ENCODE measurements at places on chromosomes 2 and 18.
A peak's percentile ranks its signal among the peaks of the same experiment; 100 is the strongest.

DNA sequence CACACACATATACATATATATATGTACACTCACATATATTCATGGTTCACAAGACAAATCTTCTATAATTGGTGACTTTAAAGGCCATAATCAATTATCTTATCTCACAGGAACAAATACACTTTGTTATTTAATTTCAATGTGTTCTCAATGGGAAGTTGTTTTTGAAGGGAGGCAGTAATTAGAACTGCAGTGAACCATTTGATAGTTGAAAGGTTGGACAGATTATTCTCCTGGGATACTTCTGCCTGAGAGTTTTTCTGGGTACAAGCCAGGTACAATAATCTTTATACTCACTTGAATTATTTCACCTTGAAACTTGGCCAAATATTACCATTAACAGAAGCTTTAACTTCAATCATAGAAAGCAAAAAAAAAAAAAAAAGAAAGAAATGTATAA is 546.6 kb upstream of the LRRTM4 start:
- DNase-seq, result no peak

DNA sequence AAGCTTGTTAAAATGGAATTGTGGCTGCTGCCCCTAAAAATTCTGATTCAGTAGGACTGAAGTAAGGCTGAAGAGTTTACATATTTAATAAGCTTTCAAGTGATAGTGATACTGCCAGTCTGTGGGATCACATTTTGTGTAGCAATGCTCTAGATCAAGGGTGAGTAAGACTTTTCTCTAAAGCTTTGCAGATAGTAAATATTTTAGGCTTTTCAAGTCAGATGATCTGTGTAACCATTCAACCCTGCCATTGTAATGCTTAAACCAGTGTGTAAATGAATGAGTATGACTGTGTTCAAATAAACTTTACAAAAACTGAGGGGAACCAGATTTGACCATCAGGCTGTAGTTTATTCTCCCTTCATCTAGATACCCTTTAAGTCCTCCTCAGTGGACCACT is 92.7 kb downstream of the PIK3C3 start:
- DNase-seq, result no peak

DNA sequence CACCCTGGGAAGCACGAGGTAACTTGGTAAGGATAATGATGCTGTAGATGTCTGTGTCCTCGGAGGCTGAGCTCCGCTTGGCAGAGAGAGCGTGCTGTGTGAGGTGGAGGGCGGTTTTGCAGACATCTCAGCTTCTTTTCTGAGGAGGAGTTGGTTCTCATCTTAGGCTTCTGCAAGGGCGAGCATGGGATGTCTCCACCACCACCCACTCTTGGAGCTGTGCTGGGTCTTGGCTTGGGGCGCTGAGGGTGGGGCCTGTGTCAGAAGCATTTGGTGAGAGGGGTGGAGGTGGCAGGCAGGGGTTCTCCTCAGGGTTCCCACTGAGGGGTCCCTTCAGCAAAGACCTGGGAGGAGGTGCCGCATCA is 9.2 kb downstream of the OXER1 start:
- no peak for DNase-seq

- DNase-seq, result no peak
Observed at GRCh38 chr2:72958542-72959385, 41.4 kb downstream of the EMX1 start.

DNA sequence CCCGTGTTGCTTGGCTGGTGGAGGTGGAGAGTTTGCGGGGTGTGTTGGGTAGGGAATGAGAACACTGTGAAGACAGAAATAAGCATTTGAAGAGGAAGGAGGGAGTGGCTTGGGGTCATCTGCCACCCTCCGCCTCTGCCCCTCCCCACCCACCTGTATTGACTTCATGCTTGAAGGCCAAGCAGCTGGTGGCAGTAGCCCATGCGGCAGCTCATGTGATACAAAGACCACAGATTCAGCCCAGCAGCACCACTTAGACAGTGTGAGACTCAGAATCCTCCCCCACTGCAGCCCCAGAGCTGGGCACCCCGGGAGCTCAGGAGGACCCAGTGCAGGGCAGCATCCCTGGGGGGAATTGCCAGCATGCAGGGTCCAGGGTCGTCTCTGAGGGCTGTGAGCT is 15.4 kb downstream of the NPPC start:
- no peak for DNase-seq

DNA sequence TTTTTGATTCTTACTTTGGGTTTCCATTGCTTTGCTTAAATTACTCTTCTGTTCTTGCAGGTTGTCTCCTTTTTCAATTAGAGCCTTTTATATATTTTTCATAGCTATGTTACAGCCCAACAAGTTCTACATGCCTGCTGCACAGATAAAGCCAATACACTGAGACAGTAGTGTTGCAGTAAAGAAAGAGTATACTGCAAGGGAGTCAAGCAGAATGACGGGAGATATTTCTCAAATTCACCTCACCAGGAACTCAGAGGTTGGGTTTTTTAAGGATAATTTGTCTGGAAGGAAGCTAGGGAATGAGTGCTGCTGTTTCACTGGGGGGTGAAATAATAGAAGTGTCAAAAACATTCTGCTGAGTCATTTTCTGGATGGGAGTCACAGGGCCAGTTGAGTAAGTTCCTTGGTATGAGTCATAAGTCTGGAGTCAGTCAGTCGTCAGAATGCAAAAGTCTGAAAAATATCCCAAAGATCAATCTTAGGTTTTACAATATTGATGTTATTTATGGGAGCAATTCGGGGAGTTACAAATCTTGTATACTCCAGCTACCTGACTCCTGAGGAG is 193.0 kb upstream of the RGPD4 start:
- DNase-seq, result no peak

DNA sequence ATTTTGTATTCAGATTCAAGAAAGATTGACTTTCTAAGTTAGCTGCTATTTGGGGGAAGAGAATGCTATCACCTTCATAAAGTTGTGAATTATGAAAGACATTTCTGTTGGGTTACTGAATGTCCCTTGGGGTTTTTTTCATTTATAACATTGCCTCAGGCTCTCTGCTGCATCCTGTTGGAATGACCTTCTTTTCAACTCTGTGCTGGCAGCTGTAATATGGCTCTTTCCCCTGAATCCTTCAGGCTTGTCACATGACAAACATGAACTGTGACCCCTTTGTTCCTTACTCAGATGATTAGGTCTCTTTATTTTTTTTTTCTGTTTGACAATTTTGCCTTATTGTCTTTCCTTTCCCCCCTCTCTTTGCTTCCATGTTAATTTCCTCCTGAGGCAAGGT is 159.8 kb downstream of the TAF4B start:
- DNase-seq, result no peak

GRCh38 chr2:132279344-132279743 is 117.6 kb upstream of the ANKRD30BL start:
- no peak for DNase-seq

GRCh38 chr2:3960106-3960505 is 256.7 kb downstream of the DCDC2C start:
- DNase-seq, result no peak

- peak; percentile 32 for DNase-seq
Observed at GRCh38 chr18:36688020-36688965, 140.5 kb downstream of the TPGS2 start.

GRCh38 chr18:73719611-73720010 is 428.0 kb downstream of the FBXO15 start:
- DNase-seq, result no peak

DNA sequence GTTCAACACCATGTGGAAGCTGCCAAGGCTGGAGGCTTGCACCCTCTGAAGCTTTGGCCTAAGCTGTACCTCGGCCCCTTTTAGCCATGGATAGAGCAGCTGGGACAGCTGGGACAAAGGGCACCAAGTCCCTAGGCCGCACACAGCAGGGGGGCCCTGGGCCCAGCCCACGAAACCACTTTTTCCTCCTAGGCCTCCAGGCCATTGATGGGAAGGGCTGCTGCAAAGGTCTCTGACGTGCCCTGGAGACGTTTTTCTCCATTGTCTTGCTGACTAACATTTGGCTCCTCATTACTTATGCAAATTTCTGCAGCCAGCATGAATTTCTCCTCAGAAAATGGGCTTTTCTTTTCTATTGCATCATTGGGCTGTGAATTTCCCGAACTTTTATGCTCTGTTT is 13.7 kb downstream of the RAPGEF4 start:
- no peak for DNase-seq

DNA sequence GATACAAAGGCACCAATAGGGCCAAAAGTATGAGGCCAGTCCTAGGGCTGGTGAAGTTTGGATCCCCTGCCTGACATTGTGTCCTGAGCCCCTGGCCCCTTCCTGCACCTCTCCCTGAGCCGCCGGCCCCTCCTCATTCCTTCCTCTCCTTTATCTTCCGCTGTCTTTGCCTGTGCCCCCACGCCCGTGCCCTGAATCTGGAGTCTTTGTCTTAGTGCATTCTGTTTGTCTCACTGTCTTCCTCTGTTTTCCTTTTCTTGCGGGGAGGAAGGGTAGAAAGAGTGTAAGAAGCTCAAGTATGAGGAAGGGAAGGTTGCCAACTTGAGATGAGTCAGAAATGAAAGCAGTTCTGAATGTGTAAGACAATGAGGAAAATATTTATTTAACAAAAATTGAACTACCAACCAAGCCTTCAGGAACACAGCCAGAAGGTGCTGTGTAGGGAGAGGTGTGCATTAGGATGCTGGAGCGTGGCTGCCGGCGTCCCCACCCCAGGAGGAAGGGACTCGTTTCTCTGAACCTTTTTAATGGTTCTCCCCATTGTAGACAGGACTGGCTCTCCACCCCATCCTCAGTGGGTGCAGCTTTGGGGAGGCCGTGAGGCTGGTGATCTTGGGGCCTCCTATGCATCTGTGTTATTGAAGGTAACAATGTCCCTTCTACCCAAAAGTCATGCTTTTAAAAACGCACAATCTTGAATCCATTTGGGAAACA is 133.1 kb downstream of the NEDD4L start:
- DNase-seq, result no peak

Measured in T-helper 2 cell treated with Interferon-gamma antibody and Interleukin-4, amounts not matched to agents 5 μg/mL and 100 μg/mL, for 36 hours (primary cell).